ENCODE measurements at places on chromosomes 16 and 17.

DNA sequence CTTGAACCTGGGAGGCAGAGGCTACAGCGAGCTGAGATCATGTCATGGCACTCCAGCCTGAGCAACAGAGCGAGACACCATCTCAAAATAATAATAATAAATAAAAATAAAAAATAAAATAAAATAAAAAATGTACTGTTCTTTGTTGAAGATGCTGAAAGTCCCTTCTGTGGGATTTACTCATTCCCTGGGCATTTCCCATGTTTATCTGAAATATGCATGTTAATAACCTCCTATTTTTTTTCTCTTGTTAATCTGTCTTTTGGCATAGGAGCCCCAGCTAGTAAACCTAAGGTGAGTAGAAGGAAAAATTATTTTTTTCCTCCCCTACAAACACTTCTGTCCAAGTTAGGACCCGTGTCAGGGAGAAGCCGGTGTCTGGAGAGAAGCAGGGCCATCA, 34.4 kb downstream of the TMEM92 start:
- no peak for DNase-seq

- DNase-seq: no peak
These were observed 88.7 kb upstream of the CCL2 start for GRCh38 chr17:34166352-34166751.

- DNase-seq: no peak
These were observed 19.5 kb downstream of the NKD1 start for GRCh38 chr16:50567651-50568050.

DNA sequence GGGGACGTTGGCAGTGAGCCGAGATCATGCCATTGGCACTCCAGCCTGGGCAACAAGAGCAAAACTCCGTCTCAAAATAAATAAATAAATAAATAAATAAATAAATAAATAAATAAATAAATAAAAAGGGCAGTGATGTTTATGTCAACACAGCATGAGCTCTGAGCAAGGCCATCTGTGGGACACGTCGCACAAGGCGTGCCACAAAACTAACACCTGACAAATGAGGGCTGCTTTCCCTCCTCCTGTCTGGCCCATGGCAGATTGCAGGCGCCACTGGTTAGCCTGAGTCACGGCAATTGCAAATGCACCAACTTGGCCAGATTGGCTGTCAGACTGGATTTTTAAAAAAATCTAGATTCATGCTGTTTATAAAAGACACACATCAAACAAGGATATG, 25.9 kb upstream of the SPNS3 start:
- DNase-seq: no peak

- DNase-seq: no peak
These were observed 1115.6 kb upstream of the GOT2 start for GRCh38 chr16:59849716-59850115.

DNA sequence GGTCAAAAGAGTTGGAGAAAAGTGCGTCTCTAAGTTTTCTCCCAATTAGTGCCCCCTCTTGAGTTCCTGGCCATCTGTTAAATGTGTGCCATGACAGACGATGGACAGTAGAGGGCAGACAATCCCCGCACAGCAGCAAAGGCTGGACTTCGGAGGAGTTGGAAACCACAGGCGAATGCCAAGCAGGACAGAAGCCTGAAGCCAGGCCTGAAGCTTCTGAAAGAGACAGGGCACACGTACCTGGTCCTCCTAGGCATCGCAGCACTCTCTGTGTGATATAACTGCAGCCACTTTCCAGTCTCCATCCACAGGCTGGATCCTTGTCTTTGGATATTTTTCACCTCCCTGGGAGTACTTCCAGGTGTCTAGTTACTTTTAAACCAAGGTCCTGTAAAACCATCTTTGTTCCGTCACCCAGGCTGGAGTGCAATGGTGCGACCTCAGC, 14.5 kb downstream of the C17orf100 start:
- DNase-seq: peak; percentile 14

GRCh38 chr17:9729034-9729650, 62.2 kb downstream of the DHRS7C start:
- DNase-seq: peak; percentile 24

DNA sequence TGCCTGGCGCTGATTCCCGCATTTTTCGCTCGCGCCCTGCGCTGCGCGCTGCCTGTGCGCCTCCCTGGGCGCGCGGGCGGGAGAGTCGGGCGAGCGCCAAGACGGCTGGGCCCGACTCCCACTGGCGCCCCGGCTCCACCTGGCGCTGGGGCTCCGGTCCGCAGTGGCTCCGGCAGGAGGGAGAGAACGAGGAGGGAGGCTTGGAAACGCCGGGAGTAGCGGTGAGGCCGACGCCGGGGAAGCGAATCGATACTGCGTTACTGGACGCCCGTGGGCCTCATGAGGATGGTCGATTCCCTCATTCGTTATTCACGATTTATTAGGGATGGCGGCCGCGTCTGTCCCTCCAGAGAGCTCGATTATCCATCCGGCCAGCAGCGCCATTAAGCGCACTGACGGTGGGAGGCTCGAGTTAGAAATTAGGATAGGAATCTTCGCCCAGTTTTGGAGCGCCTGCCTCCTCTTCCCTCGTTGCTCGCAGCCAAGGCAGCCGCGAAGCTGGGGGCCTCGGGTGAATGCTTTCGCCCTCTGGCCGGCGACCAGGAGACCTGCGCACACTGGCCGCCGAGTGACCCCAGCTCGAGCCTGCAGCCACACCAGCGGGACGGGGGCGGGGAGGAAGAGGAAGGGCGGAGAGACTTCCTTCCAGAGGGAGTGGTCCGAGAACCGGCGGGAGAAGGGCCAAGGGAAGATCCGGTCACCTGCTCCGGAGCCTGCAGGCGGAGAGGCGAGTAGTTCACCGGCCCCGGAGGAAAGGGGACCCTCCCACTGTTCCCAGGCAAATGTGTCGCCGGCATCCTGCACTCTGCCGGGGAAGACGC, 1.3 kb upstream of the PCGF2 start:
- no peak for DNase-seq

DNA sequence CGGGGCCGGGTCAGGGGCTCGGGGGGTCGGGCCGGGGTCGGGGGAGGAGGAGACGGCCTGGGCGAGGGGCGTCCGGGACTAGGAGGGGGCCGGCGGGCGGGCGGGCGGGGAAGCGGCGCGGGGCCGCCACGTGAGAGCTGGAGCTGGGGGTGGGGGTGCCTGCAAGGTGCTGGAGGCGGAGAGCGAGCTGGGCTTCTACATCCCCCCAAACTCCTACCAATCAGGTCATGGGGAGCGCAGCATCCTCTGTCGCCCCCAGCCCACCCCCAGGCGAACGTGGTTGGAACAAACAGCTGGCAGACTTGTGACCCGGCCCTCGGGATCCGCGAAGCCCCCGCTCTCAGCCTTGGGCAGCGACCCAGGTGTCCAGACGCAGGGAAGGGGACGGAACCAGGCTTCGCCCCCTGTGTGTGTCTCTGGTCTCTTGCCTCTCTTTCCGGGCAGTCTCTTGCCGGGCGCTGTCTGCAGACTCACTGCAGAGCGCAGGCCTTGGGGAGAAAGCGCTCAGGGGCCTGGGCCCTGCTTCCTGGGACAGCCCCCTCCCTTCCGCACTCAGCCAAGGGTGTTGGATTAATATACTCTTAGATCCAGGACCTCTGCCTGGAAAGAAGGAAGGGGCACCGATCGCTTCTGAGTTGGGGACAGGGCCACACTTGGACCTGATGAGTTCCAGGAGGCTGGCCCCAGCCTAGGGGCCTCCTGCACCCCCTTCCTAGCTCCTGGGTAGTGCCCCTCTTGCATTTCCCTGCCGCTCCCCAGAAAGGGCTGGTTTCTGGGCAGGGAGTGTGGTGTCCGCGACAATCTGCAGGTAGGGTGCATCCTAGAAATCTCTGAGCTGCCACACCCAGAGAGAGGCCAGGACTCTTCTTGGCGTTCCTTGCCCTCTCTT, 722 bp downstream of the RASL10B start:
- no peak for DNase-seq

DNA sequence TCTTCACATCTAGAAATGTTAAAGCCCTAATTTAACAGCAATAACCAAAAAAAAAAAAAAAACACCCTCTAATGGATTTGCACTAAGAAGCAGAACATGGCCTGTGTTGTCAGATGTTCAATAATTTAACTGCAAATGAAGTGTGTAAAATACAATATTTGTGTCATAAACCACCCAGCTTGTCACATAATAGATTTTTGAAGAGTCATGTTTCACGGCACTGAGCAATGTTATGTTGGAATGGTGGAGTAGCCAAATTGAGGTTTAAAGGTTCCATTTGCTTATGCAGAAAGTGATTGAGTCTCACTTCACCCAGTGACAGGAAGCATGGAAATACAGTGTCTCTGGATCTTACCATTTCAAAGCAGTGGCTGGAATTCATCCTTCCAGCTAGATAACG, 173.2 kb upstream of the XYLT1 start:
- no peak for DNase-seq

DNA sequence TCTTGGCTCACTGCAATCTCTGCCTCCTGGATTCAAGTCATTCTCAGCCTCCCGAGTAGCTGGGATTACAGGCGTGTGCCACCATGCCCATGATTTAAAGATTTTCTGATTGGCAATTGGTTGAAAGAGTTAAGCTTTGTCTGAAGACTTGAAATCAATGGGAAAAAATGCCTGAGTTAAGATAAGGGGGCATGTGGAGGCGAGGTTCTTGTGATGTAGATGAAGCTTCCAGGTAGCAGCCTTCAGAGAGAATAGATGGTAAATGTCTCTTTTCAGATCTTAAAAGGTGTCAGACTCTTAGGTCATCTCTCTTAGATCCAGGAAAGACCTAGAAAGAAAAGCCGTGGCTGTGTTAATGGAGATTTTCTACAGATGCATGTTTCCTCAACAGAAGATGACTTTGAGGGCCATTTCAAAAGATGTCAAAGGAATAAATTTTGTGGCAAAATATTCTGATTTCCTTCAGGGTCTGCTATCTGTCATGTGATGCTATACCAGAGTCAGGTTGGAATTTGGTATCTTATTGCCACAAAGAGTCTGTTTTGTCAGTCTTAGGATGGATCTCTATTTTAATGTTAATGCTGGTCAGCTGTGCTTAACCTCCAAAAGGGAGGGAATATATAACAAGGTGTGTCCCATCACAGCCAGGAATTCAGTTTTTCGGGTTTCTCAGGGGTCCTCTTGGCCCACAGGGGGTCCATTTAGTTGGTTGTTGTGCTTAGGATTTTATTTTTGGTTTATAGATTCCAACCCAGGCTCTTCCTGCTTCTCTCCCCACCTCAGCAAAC, 58.3 kb upstream of the AKTIP start:
- DNase-seq: no peak
